ENCODE measurements at places on chromosomes 7 and 10. TPM values are rescaled to one million over a fixed set of nuclear protein-coding genes. Genes with fewer than 3 reads are reported as not detected.

- H3K4me3 ChIP-seq, result no peak overlapping the region
- no peak for DNase-seq
- H3K36me3 ChIP-seq, result no peaks in the 10 kb centered on the region
- no peak overlapping the region for H3K27ac ChIP-seq
- H3K4me1 ChIP-seq, result peaks cover 3% of the 10 kb centered on the region
Measured at GRCh38 chr7:42193471-42194129, 43.4 kb downstream of the GLI3 start.

DNA sequence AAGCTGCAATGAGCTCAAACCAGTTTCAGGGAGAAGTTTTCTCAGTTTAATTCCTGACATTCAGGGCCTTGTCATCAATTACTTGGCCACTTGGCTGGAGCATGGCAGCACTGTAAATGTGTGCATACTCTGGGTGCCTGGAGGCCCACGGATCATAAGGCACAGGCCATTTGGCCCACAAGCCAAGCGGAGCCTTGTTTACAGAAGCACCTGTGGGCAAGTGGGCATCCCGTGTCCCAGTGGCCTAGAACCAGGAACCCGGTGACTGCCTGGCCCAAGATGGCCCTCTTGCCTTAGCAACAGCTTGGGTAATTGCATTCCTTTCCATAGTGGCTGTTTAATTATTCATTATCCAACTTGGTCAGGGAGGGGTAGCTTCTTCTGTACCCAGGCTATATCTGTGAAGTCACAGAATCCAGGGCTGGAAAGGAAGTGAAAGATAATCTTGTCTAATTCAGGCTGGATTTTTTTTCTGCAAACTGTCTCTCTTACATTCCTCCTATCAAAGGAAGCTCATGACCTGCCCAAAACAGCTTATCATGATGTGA lies 426.4 kb upstream of the ZMIZ1 start:
- DNase-seq, result no peak
- no peaks in the 10 kb centered on the region for H3K36me3 ChIP-seq
- H3K4me3 ChIP-seq, result no peak overlapping the region
- no peaks in the 10 kb centered on the region for H3K4me1 ChIP-seq
- H3K27me3 ChIP-seq, result no peaks in the 10 kb centered on the region

DNA sequence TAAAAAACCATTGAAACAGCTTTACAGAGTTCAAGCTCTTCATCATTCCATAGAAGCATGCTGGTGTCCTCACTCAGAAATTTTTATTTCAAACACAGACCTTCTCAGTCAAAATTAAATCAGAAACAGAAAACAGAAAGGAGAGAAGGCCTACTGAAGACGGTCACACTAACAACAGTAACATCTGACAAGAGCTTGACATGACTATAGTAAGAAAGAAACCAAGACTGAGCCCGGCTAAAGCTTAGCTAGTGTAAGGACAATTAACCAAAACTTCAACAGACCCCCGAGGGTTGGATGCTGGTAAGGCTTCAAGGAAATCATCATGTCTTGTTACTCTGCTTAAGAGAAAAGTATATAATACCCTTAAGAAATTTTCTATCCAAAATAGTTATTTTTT lies 38.6 kb downstream of the MTPN start:
- no peak overlapping the region for H3K4me3 ChIP-seq
- H3K27ac ChIP-seq, result no peak overlapping the region
- H3K27me3 ChIP-seq, result no peaks in the 10 kb centered on the region
- H3K4me1 ChIP-seq, result peaks cover 4% of the 10 kb centered on the region
- no peaks in the 10 kb centered on the region for H3K36me3 ChIP-seq
- DNase-seq, result no peak

ACTL6B gene
- 2.1 TPM for total RNA-seq

All from H1 (cell line).